Right atrium auricular region (tissue), 2 donors: ENCODE measurements at places on chromosomes 6 and 20.

- no peak overlapping the region for H3K27ac ChIP-seq
- H3K36me3 ChIP-seq = no peaks in the 10 kb centered on the region
- H3K4me1 ChIP-seq = peaks cover 66% of the 10 kb centered on the region
- no peak for DNase-seq
- H3K27me3 ChIP-seq = no peaks in the 10 kb centered on the region
- no peak overlapping the region for H3K4me3 ChIP-seq
Observed at GRCh38 chr6:111727041-111727440, 121.4 kb upstream of the TRAF3IP2 start.

DNA sequence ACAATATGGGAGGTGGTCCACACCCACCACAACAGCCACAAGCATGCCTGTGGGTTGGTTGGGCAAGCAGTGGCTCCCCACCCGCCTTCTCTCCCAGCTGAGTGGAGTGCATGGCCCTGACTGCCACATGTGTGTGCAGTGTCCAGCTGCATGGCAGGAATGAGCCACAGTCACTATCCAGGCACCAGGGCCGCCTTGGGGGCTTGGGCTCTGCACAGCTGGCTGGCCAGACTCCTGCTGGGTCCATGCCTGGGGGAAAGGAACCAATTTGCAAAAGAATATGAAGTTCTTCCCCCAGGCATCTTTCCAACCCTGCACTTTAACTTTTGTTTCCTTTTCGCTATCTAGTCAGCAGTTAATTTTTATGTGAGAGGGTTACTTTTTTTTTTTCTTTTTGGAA is 11.6 kb upstream of the ASCC3 start:
- H3K4me3 ChIP-seq = no peak overlapping the region
- H3K27ac ChIP-seq = no peak overlapping the region
- H3K4me1 ChIP-seq = no peaks in the 10 kb centered on the region
- no peaks in the 10 kb centered on the region for H3K36me3 ChIP-seq

GRCh38 chr20:12883507-12883885 is 125.3 kb upstream of the SPTLC3 start:
- H3K27me3 ChIP-seq = no peaks in the 10 kb centered on the region
- H3K4me1 ChIP-seq = no peaks in the 10 kb centered on the region
- H3K4me3 ChIP-seq = no peak overlapping the region

DNA sequence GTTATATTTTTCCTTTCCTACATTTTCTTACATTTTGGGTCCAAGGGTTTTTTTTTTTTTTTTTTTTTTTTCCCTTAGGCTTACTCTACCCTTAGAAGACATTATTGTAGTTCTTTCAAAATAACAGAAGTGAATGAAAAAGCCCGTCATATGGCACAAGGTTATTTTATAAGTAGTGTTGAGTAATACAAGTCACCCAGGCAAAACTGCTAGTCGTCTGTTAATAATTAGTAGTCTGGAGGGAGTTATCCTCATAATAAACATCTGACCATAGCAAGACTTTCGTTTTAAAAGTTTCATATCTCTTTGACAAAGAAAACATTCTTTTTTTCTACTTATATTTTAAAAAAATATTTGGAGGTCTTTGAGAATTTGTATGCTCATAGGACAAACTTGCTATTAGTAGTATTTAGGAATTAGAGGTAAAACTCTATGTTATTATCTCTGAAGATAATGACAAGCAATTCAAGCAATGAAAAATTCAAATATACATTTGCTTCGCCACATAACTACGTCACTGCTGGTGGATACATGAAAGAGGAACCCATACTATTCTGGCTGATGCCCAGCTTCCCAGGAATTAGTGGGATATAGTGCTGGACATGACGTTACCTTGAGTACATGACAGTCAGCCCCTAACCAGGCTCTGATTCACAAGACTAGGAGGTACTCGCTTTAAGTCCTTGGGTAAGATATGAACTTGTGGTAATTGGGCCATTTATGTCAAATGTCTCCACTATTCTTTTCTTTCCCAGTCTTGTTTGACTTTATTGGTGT is 532.8 kb downstream of the GRIK2 start:
- no peak overlapping the region for H3K27ac ChIP-seq
- H3K4me3 ChIP-seq = no peak overlapping the region
- no peaks in the 10 kb centered on the region for H3K4me1 ChIP-seq
- no peaks in the 10 kb centered on the region for H3K36me3 ChIP-seq
- no peak for DNase-seq

- peak overlapping the region; percentile 64 for H3K4me3 ChIP-seq
Observed at GRCh38 chr6:123804014-123804786, 535 bp downstream of the NKAIN2 start.

DNA sequence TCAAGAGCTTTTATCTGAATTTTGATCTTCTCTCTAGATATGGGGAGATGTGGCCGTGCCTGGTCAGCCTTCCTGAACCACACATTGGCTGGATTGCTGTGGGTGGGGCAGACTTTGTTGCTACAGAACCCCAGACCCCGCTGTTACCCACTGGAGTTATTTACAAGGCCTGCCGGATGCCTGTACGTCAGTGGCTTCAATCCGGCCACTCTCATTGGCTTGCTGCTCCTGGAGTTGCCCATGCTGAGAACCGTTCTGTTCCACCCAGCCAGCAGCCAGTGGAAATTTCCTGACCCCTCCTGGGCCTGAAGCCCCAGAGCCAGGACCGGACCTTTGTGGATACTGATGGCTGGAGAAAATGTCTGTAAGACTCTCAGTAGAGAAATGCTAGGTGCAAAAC is 101.9 kb downstream of the TFAP2C start:
- H3K4me3 ChIP-seq = no peak overlapping the region
- no peaks in the 10 kb centered on the region for H3K4me1 ChIP-seq
- DNase-seq = no peak
- H3K36me3 ChIP-seq = no peaks in the 10 kb centered on the region

- no peaks in the 10 kb centered on the region for H3K4me1 ChIP-seq
- DNase-seq = no peak
- no peaks in the 10 kb centered on the region for H3K36me3 ChIP-seq
- H3K4me3 ChIP-seq = no peak overlapping the region
- H3K27ac ChIP-seq = no peak overlapping the region
- H3K27me3 ChIP-seq = peaks cover 6% of the 10 kb centered on the region
Observed at GRCh38 chr6:11040134-11040533, 4.0 kb downstream of the ELOVL2 start.

GRCh38 chr20:19817017-19817416 is 59.0 kb downstream of the RIN2 start:
- no peak for DNase-seq
- no peaks in the 10 kb centered on the region for H3K27me3 ChIP-seq
- peaks cover 33% of the 10 kb centered on the region for H3K4me1 ChIP-seq

- no peaks in the 10 kb centered on the region for H3K27me3 ChIP-seq
- no peak within 1 kb of the TSS for H3K4me3 ChIP-seq
- H3K36me3 ChIP-seq = no peaks in the 10 kb centered on the region
- no peaks in the 10 kb centered on the region for H3K4me1 ChIP-seq
Observed at GRCh38 chr20:157154-157553, at the start of gene DEFB127. Gene DEFB127 (plus strand): TSS chr20:157454. CDS start chr20:157545, 91 bp downstream.

GRCh38 chr6:117393045-117393444 is 32.7 kb downstream of the ROS1 start:
- no peak overlapping the region for H3K27ac ChIP-seq
- no peaks in the 10 kb centered on the region for H3K27me3 ChIP-seq
- no peaks in the 10 kb centered on the region for H3K36me3 ChIP-seq
- no peak for DNase-seq

GRCh38 chr6:168269455-168270243 is 49.9 kb downstream of the DACT2 start:
- no peak overlapping the region for H3K4me3 ChIP-seq
- no peak for DNase-seq
- no peak overlapping the region for H3K27ac ChIP-seq
- no peaks in the 10 kb centered on the region for H3K4me1 ChIP-seq

DNA sequence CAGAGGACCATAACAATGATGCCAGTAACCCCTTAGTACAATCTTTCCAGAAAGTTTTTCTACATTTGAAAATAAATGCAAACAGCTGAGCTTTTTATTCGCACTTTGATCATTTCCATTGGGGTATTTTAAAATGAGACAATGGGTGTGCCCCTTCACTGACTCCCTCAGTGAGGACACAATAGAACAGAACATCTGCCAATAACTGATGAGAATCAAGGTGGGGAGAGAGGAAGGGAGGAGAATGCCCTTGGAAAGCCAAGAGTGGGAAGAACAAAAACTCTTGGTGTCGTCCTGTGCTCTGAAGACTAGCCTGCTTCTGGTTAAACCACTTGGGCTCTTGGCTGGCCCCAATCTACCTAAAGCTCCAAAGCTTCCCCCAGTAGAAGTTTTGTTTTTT is 66.0 kb downstream of the KIF13A start:
- H3K27ac ChIP-seq = peak overlapping the region; percentile 19
- H3K27me3 ChIP-seq = no peaks in the 10 kb centered on the region
- no peak for DNase-seq
- no peaks in the 10 kb centered on the region for H3K36me3 ChIP-seq
- no peak overlapping the region for H3K4me3 ChIP-seq

DNA sequence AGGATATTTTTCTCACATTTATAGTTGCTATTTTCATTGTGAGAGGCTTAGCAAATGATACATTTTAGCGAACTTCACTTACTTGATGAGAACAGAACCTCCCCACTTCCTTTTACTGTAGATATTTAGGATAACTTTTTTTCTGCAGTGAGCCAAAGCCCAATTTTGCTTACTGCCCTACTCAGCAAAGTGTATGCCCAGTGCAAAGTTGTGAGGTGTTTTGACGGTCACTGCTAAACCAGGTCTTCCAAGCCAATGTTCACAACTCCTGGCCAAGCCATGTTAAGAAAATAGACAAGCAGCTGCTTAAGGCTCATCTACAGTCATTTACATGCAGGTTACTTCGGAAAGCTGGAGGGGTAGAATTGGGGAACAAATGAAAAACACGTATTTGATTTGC is 144.8 kb downstream of the ADGRG6 start:
- no peaks in the 10 kb centered on the region for H3K4me1 ChIP-seq
- H3K4me3 ChIP-seq = no peak overlapping the region
- no peaks in the 10 kb centered on the region for H3K27me3 ChIP-seq

- H3K4me3 ChIP-seq = no peak overlapping the region
- no peaks in the 10 kb centered on the region for H3K36me3 ChIP-seq
- DNase-seq = no peak
- no peaks in the 10 kb centered on the region for H3K4me1 ChIP-seq
- H3K27me3 ChIP-seq = no peaks in the 10 kb centered on the region
Observed at GRCh38 chr6:14917109-14917910, 328.6 kb upstream of the JARID2 start.

DNA sequence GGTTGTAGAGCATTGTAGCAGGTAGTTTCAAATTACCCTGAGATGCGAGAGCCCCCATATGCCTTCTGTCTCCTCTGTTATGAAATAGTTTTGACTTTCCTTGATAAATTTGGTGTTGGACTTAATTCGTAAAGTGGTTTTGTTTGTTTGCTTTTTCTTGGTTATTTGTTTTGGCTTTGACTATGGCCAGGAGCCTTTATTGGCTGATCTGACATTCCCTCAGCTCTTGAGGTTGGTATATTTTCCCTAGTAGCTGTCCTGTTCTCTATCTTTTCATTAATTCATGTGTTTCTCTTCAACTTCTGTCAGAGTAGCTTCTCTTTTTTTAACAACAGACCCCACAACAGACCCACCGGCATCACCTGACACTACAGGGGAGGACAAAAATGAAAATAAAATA is 457.4 kb upstream of the MANEA start:
- no peak overlapping the region for H3K4me3 ChIP-seq
- no peaks in the 10 kb centered on the region for H3K36me3 ChIP-seq
- no peak overlapping the region for H3K27ac ChIP-seq
- no peaks in the 10 kb centered on the region for H3K4me1 ChIP-seq
- H3K27me3 ChIP-seq = no peaks in the 10 kb centered on the region
- DNase-seq = no peak

- no peaks in the 10 kb centered on the region for H3K27me3 ChIP-seq
- no peak overlapping the region for H3K27ac ChIP-seq
- no peaks in the 10 kb centered on the region for H3K36me3 ChIP-seq
- no peaks in the 10 kb centered on the region for H3K4me1 ChIP-seq
- DNase-seq = no peak
Observed at GRCh38 chr6:123997223-123997622, 193.6 kb downstream of the NKAIN2 start.

- no peaks in the 10 kb centered on the region for H3K36me3 ChIP-seq
- H3K27ac ChIP-seq = no peak overlapping the region
- H3K4me3 ChIP-seq = no peak overlapping the region
- H3K4me1 ChIP-seq = no peaks in the 10 kb centered on the region
Observed at GRCh38 chr20:61754976-61755778, 310.5 kb downstream of the TAF4 start.

DNA sequence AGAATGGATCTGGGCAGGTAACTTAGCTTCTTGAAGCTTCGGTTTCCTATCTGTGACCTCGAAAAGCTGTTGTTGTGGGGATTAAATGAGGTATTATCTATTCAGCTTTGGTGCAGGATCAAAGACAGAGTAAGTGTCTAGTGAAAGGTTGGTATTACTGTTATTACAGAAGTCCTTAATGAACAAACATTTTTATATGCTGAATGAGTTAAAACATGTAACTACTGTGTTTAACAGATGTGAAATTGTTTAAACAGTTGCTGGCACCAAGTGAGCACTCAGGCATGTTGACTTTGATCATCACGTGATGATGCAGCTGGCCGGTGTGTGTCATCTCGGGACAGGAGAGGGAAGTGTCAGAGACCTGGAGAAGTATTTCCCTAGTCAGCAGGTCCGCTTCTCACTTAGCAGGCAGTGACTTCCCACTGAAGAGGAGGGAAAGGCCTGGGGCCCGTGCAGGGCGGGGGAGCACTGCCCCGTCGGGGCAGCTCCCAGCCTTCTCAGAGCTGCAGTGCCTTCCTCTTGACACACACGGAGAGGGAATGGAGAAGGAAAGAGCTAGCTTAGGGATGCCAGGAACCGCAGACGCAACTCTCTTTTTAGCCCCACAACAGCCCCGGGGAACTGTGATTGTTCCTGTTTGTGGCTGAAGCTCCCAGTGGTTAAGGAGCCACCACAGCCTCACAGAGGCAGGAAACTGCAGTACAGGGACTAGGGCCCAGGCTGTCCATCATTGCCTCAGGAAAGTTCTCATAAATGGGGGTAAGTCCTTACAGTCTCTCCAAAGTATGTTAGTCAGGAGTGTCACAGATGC is 18.0 kb downstream of the TUBB2A start:
- no peak overlapping the region for H3K4me3 ChIP-seq
- H3K27ac ChIP-seq = peak overlapping the region; percentile 57
- DNase-seq = peak; percentile 66

DNA sequence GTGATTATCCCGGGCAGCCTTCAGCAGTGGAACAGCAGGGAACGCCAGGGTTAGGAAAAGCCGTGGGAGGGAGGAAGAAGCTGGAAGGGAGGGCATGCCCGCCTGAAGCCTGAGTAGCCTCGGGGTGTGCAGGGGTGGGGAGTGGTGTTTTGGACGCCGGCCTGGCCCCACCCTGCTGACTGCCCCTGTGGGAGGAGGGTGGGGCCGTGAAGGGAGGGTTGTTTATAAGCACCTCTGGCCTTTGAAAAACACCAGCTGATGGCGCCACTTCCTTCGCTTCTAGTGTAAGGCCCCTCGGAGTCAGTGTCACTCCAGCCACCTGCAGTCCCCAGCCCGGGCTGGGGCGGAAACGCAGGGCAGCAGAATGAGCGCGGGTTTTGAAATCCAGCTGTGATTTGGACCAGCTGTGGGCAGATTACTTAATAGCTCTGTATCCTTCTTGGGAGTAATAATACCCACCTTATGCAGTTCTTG is 52.8 kb upstream of the BMP6 start:
- no peaks in the 10 kb centered on the region for H3K36me3 ChIP-seq
- peaks cover 6% of the 10 kb centered on the region for H3K4me1 ChIP-seq
- no peak overlapping the region for H3K27ac ChIP-seq
- H3K4me3 ChIP-seq = no peak overlapping the region
- peak; percentile 63 for DNase-seq
- H3K27me3 ChIP-seq = no peaks in the 10 kb centered on the region
